Occipital lobe (tissue), 3 donors: ENCODE measurements at places on chromosomes 5 and 9. TPM values are rescaled to one million over a fixed set of nuclear protein-coding genes. Genes with fewer than 3 reads are reported as not detected.

WDR38 gene
- not detected for total RNA-seq

LPAR1 gene
- 26.4 TPM for total RNA-seq

GPBP1 gene
- total RNA-seq: 159 TPM

SYNPO gene
- total RNA-seq: 5.8 TPM

CNTFR gene
- 14.0 TPM for total RNA-seq

HTR4 gene
- total RNA-seq: 0.16 TPM

SMIM33 gene
- not detected for total RNA-seq
